ENCODE measurements at places on chromosomes 6 and 20. TPM values are rescaled to one million over a fixed set of nuclear protein-coding genes. Genes with fewer than 3 reads are reported as not detected.

Gene KCNK5
- under 0.01 TPM for total RNA-seq

Gene CD83
- total RNA-seq, result 2.9 TPM

Gene SLC35D3
- not detected for total RNA-seq

Gene TMEM244
- total RNA-seq, result not detected

Gene CYP24A1
- total RNA-seq, result 0.98 TPM

Gene C6orf58
- total RNA-seq, result not detected

Gene SEC23B
- 21.0 TPM for total RNA-seq

Gene STX7
- total RNA-seq, result 21.9 TPM

Gene OR12D3
- not detected for total RNA-seq

Gene UNC5CL
- 0.74 TPM for total RNA-seq

Gene DOK5
- 85.6 TPM for total RNA-seq

Gene C6orf141
- 5.7 TPM for total RNA-seq

Gene HLA-DOA
- total RNA-seq, result not detected

Gene ZC2HC1B
- total RNA-seq, result not detected

Gene C2
- total RNA-seq, result 4.4 TPM

Gene C6orf15
- total RNA-seq, result not detected

Gene MAP7
- 0.49 TPM for total RNA-seq

Gene RBCK1
- total RNA-seq, result 75.3 TPM
